Activated CD4-positive, CD25-positive, alpha-beta regulatory T cell (primary cell): ENCODE measurements at places on chromosomes 2 and 18.

GRCh38 chr18:34999756-35000289, 41.4 kb upstream of the MAPRE2 start:
- no peak for DNase-seq

GRCh38 chr2:194867328-194867727, 789.7 kb upstream of the SLC39A10 start:
- DNase-seq, result no peak

- no peak for DNase-seq
These were observed 176.2 kb upstream of the EPAS1 start for GRCh38 chr2:46120792-46121555.

- no peak for DNase-seq
These were observed 64.0 kb downstream of the PMS1 start for GRCh38 chr2:189848276-189848675.

DNA sequence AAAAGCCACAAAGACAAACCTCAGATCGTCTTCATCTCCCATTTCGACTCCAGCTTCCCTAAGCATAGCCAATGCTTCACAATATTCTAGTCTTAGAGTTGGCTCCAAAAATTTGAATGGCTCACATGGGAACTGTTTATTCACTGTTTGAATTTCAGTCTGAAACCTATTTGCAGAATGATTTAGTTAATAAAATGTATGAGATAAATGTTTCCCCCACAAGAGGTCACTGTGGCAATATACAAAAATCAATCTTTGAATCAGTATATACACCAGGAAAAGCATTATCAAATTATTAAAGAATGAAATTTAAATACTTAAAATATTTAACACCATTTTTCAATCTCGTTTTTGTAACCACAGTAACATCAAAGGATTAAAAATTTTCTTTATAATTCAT, 40.0 kb upstream of the MCM6 start:
- peak; percentile 1 for DNase-seq

DNA sequence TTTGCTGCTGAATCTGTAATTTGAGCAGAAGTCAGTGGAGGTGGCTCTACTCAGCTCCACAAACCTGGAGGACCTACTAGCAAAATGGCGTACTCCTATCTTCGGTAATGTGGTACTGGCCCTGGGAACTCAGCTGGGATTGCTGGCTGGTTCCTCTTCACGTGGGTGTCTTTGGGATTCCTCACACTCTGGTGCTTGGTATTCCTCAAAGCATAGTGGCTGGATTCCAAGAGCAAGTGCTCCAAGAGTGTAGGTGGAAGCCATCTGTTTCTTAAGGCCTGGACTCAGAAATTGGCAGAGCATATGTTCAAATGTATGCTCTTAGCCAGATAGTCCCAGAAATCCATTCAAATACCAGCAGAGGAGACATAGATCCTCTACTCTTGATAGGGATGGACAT, 281.9 kb upstream of the CDH7 start:
- no peak for DNase-seq

GRCh38 chr18:48930926-48931325, 19.8 kb downstream of the SMAD7 start:
- DNase-seq, result no peak

DNA sequence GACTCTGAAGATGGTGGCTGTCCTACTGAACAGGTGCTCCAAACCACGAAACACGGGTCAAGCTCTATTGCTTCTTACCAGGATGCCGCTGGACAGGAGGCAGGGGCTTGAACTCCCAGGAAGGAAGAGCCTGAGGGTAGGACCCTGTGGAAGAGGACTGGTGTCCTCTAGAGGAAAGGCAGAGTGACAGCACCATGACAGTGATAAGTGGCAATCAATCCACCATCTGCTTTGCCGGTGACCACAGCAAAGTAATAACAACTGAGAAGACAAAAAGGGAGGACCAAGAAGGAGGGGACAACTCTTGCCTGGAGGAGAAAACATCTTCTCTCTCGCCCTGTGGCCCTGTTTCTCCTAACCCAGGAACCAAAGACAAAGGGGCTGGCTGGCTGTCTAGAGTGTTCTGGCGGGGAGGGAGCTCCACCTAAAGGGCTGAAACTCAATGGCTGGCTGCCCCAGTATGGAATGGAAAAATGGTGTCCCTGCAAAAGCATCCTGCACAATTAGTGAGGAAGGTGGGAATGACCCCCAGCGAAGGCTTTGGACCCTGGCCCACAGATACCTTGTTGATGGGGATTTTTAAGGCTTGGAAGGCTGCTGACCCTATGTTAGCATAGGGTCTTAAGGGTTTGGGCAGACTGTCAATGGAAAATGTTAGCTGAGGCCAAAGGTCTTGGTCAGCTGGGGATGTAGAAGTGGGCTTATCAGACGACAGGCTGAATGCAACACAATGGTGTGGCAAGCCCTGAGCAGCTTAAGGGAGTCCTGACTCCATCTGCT, 35.4 kb downstream of the PROC start:
- no peak for DNase-seq

GRCh38 chr2:59732871-59733566, 820.4 kb downstream of the BCL11A start:
- no peak for DNase-seq

DNA sequence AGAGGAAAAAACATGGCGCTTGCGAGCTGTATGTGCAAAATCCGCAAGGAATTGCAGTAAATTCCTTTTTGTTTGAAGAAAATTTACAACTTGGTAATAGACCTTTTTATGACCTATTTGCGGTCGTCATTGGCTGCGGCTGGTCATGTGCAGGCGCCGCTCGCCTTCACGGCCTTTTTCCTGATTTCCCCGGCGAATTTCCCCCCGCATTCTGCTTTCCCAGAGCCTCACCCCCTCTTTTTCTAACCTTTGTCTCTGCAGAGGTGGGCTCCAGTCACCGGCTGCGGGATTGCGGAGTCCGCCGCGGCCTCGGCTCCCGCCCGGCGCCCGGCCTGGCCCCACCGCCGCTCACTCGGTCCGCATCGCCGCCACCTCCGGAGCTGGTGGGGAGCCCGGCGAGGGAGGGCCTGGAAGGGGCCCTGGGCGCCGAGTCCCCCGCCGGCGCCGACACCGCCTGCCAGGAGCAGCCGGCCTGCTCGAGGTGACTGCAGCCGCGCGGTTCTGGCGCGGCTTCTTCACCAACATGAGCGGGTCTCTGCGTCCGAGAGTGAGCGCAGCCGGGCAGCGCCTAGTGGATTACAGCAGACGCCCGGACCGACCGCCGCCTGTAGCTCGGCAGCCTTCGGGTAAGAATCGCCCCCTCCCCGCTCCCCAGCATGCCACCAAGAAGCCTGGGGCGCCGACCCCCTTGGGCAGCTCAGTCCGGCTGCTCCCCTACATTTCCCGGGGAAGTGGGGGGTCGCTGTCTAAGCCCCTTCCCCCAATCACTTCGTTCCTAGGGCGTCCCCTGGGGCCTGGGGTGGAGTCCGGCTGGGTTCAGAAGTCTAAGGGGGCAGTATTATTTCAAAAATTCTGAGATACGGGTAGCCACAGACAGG, 7.1 kb downstream of the HOXD8 start:
- no peak for DNase-seq

GRCh38 chr18:5110266-5110665, 86.8 kb downstream of the AKAIN1 start:
- no peak for DNase-seq

- no peak for DNase-seq
These were observed 208.7 kb upstream of the STK17B start for GRCh38 chr2:196380098-196380497.

GRCh38 chr18:74945774-74946545, 263.0 kb downstream of the PTGR3 start:
- no peak for DNase-seq

DNA sequence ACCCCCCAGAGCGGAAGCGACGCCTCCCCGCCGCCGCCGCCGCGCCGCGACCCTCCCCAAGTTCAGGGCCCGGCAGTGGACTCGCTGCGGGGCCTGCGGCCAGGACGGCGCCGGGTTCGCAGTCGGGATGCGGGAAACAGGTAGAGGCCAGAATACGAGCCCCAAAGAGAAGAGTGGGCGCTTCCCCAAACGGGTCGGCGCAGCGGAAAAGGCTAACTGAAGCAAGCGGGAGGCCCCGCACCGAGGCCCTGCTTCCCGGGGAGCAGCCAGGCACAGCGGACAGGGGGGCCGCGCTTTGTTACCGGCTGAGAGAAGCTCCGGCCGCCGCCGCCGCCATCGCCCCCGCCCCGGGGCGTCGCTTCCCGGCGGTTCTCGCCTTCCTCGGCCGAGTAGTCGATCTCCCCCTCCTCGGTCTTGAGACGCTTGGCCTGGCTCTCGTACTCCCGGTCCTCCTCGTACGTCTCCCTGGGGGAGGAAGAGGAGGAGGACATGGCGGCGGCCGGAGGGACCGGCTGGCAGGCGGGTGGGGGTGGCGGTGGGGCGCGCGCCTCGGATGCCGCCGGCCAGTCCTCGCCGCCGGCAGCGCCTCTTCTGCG, 494 bp downstream of the HNRNPLL start:
- DNase-seq, result no peak

DNA sequence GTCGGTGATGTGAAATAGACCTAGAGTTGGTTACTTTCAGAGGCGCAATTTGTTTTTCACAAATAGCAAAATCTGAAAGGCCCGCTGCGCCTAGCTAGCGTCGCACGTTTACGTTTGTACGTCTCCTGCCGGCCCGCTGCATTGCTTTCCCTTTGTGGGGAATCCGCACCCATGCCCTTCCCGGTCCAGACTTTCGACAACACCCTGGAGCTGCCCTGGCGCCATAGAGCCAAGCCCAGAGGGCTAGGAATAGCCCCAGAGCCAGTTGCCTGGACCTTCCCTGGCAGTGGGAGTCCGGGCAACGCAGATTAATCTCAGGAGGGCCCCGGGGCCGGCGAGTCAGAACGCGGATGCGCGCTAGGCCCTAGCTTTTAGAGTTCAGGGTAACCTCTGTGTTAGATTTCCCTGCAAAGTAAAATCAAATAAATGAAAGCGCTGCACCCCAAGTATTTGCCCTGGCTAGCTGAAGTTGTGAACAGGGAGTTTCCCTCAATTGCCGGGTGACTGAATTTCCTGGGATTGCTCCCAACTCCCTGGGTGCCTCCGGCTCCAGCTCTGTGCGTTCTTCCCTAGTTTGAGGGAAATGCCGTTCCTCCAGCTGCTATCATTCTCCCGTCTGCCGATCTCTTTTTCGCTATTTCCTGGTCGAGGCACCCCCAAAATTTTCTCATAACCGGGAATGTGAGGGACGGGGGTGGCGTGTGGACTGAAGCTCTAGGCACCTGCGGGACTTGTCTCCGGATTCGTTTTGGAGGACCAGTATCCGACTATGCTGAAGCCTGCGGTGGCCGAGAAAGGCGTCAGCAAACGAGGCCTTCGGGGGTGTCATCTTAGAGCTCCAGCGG, 1.2 kb upstream of the EN1 start:
- DNase-seq, result no peak

DNA sequence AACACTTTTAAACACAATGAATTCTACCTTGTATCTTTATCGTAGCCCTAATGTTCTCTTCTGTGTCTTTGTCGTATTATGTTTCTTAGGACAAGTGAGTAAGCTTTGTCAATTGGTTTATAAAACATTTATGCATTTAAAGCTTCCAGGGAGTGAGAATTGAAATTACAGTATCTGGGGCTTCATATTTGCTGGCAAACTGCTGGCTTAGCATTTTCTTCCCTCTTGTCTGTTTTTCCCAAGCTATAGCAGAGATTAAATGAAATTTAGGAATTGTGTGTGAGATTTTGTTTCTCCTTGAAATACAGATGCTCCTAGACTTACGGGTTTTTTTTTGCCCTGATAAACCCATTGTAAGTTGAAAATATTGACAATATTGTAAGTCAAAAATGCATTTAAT, 73.3 kb downstream of the FMNL2 start:
- DNase-seq, result no peak

DNA sequence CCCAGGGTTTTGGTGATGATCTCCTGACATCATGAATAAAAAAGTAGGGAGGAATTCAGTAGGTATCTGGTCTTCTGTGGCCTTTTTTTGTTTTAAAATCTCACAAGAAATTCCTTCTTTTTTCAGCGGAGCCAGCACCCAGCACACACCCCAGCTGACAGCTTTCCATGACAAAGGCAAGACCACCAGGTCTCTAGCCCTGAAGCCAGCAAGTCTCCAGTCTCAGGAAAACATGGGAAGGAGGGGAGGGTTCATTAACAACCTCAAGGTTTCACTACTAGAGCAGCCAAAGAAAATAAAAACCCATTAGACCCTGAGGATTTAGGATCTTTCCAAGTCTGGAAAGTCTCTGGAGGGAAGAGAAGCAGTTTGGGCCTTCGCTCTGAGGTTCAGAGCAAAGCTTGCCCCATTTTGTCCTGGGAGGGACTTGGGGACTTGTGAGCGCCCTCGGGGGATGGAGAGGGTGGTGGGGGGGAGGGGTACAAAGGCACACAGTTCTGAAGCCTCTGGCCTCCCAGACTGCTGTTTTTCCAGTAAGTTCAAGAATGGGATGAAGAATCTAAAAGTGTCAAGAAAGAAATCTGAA, 9.0 kb downstream of the FOXI3 start:
- DNase-seq, result no peak

DNA sequence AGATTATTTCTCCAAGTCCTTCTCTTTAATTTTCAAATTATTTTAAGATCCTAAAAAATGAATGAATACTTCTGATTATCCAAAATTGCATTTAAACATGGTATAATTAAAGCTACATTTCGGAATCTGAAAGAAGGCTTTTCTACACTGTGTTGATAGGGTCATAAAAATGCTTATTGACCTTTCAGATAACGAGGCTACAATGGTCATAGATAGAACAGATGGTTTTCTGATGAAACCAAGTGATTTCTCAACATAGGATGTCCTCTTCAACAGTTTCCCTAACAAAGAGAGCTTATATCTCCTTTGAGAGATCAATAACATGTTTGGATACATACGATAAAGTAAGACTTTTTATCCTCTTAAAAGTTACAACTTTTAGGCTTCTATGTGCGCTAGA, 201.1 kb downstream of the PTH2R start:
- no peak for DNase-seq

- DNase-seq, result no peak
These were observed 42.9 kb downstream of the ADI1 start for GRCh38 chr2:3476321-3476984.

- DNase-seq, result no peak
These were observed 36.4 kb upstream of the IL1R1 start for GRCh38 chr2:102106133-102106556.

DNA sequence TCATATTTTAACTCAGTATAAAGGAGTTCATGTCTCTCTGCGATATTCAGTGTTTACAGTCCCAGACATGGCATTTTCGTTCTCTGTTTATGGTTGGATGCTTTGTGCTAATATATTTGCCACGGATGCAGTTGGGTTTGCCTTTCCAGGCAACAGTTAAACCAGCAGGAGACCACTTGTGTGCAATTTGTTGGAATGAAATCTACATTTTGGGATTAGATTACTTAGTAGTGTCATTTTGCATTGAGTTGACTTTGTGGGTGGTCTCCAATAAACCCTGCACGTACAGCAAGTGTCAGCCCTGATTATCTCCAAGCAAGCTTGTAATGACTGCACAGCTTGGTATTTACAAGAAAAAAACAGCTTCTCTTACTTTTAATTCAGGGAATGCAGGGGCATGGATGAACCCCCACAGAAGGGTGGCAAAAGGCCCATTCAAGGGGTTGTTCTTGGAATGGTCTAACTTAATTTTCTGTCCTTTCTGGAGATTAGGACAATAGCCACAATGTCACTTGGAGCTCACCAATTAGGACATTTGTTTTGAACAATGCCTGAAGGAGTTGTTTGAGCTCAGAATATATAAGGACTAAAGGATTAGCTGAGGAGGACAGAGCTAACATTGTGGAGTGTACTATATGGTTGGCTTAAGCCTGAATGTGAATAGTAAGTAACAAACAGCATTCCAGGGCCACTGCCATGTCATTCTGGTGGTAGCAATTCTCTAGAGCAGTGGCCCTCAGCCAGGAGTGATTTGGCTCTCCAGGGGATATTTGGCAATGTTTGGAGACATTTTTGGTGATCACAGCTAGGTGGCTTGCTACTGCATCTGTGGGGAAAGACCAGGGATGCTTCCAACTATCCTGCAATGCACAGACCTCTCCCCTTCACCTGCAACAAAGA, 121.5 kb downstream of the SLC4A3 start:
- DNase-seq, result no peak

GRCh38 chr2:72998234-72998651, 73.3 kb downstream of the SFXN5 start:
- no peak for DNase-seq
